ENCODE measurements at places on chromosomes 7 and 10.

DNA sequence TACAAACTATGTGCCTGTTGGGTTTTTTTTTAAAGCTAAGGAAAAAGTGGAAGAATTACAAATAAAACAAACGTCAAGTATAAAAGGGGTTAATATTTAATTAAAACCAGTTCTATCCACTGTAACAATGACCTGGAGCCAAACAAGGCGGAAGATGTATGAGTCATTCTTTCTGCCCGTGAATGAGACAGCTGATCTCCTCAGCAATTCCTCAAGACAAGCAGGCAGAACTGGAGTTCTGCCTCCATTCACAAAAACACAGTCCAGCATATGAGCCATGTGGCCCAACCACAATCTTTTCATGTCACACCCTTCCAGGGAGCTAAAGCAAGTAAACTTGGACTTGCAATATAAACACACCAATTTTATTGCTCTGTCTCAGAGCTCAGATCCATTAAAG is 8.4 kb downstream of the ETV1 start:
- DNase-seq = no peak

GRCh38 chr7:111666260-111666659 is 104.0 kb upstream of the IMMP2L start:
- no peak for DNase-seq

GRCh38 chr10:116866066-116866465 is 16.8 kb downstream of the ENO4 start:
- DNase-seq = no peak

DNA sequence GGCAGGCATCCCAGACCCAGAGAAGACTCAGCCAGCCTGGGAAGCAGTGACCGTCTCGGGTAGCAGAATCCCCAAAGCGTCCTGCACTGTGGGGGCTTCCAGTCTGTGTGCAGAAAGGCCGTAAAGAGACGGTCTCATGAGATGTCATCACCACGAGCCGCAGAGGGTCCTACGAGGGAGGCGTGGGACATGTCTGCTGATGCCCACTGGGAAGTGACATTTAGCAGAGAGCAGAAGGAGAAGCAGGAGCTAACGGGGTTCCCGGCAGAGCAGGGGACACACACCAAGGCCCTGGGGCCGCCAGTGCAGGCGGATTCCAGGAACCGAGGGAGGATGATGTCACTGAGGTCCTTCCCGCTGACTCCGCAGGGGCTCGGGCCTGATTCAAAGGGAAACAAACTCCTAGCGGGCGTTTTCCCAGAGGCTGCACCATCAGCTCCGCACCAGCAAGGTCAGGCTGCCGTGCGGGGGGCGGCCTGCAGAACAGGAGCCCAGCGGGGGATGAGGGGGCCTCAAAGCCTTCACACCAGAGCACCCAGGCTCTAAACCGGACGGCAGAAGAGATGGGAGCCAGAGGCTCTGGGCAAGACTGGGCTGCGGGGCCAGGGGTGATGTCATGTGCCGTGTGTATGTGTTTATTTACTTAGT is 85.4 kb upstream of the PDGFA start:
- DNase-seq = no peak

DNA sequence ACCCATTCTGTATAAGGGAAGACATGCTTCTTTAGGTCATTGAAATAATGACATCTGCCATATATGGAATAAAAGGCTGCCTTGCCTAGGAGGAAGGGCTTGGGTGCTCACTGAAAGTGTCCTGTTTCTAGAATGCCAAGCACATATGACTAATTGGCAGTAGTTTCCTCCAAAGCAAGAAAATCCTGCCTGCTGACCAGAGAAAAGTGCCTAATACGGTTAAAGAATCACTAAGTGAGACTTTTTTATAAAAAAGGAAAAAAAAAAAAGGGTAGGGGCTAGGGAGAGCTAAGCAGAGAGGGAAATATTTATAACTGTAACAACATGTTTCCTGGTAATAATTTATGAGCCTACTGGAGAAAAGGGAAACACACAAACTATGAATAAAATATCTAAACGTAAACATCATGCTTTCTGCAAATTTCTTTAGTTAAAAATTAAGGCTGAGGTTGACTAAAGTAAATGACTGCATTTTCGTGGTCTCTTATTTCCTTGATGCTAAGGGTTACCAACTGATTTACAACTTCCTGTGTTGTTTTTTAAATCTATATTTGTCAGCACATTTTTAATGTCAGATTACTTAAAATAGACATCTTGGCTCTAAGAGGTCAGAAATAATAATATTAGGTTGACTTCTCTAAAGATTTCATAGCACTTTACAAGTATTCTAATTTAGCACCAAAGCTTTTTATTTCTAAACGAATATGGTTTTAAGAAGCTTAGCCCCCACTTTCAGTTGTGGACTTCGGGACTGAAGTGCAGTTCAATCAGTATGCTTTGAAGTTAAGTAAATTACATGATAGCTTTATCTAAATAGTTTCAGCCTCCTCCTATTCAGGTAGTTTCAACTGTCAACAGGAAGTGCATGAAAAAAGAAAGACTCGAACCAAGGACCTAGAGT is 89.6 kb downstream of the CABCOCO1 start:
- no peak for DNase-seq

DNA sequence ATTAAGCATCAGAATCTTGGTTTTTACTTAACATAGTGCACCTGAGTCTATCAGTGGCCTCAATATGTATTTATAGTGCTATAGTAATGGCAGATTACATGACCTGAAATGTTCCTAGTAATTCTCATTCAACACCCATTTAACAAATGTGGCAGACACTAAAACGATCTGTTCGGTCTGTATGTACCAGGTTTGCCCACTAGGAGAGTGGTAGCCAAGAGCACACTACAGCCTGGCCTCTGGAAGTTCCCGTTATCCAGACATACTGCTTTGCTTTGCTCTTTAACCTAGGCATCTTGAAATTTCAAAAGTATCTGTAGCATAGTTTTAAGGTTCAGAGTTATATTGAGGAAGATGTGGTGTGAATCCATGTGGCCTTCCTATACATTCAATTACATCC is 395.7 kb upstream of the NRG3 start:
- DNase-seq = no peak

DNA sequence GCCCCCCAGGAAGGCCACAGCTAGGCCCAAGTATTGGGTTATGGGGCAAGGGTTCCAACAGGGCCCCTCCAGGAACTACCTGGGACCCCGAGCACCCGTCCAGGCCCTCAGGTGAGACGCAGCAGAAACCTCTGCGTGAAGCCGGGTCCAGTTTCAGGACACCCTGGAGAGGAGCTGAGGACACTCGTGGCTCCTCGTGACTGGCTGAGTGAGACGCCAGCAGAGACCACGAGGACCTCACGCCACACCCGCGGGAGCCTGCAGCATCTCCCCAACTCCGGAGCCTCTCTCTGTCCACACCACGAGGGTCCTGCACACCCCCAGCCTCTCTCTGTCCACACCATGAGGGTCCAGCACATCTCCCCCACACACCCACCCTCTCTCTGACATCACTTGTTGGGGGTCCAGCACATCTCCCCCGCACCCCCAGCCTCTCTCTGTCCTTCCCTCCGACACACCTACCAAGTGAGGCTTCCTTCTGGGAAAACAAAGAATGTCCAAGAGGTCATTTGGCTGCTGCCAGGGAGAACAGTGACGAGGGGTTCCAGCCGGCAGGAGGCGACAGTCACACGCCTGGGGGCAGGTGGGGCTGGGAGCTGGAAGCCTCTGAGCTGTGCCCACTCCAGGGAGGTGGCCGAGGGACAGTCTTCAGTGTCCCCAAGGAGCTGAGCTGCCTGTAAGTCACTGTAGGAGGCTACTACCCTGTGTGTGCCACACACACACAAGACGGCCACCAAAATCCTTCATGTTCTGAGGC is 46.1 kb upstream of the PPP2R2D start:
- DNase-seq = no peak

DNA sequence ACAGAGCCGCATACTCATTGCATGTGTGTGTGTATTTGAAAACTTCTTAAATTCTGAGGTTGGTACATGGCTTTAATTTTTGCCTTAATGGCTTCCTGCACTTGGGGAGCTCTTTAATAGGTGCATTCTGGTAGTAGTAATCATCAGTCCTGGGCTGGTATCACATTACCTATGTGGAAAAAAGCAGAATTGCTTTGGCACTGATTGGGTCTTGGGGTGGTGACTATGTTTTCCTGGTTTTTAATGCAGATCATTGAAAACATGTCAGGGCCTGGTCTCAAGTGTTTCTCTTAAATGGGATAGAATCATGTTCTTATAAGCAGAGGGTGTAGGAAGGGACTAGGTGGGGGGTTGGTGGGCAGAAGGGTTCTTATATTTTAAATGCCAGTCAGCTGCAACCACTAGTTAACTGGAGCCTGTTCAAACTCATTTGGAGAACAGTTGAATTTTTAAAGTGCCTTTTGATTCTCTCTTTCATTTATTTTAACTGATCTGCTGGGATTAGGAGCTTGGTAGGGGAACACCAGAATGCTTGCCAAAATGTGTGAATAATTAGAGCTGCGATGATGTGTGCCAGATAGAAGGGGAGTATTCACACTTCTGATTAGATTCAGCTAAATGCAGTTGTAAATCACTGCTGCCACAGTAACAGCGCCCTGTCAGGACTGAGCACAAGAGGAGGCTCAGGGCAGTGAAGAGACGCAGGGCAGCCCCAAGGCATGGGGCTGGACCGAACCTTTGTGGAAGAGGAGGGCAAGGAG is 633.5 kb upstream of the GALNT17 start:
- no peak for DNase-seq

- no peak for DNase-seq
These were observed 28.9 kb upstream of the DNMBP start for GRCh38 chr10:100038561-100039071.

- DNase-seq = no peak
These were observed 155.7 kb downstream of the EBF3 start for GRCh38 chr10:129808092-129808983.

DNA sequence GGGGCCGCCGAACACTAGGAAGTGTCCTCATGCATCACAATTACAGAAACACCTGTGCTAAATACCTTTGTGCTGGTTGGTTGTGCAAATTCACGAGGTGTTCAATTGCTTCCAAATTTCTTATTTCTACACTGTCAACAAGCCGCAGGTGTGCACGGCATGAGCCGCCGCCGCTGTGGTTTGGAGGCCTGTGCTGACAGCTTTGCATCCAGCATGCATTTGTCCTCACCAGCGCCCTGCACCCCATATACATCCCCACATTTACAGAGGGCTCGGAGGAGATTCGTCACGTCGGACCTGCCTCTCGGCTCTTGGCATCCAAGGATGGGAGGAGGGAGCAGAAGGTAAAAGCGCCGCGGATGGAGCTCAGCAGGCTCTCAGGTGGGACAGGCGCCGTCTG is 305.3 kb upstream of the MKI67 start:
- DNase-seq = no peak

DNA sequence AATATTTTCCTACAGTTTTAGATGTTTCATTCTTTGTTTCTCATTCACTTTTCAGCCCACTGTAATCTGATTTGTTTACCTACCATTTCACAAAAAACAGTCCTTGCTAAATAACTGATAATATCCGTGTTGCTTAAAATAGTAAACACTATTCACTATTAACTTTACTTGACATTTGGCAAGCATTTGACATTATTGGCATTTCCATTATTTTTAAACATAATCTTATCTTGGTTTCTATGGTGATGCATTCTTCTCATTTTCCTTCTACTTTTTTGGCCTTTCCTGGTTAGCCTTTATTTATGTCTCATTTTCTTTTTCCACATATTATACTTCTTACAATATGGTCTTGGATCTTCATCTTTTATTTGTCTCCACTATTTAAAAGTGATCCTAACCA is 715.3 kb downstream of the DNAJB9 start:
- DNase-seq = no peak

- DNase-seq = no peak
These were observed 3.7 kb upstream of the PLPP4 start for GRCh38 chr10:120453319-120453718.

GRCh38 chr10:28985137-28985885 is 303.6 kb upstream of the LYZL1 start:
- DNase-seq = no peak

- no peak for DNase-seq
These were observed 96.4 kb upstream of the AOAH start for GRCh38 chr7:36820527-36821170.

DNA sequence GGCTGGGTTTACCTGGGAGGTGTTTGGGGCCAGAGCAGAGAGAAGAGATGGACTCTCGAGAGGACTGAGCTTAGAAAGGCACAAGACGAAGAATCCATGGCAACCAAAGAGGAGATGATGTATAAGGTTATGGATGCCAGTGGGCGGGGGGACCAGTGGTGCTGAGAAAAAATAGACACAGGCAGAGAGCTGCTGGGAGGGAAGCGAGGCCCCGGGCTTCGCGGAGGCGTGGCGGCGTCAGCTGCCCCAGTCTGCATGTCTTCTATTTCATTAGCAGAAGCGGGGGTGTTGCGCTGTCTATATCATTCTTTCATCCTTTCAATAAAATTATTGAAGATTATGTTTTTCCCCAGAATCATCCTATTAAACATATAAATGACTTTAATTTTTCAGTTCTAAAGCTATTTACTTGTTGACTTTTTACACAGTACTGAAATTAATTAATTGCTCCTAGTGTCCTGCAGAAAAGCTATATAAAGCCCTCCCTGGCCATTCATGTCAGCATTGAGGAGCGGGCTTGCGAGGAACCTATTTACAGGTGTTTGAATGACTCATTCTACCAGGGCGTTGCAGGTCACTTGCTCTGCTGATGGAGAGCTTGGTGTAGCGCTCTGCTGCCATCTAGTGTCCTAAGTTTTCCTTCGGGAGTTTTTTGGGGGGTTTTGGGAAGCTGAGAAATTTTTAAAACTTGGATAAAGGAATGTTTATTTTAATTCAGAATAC is 42.9 kb upstream of the BHLHA15 start:
- DNase-seq = peak; percentile 37

- DNase-seq = no peak
These were observed 249.8 kb downstream of the ARHGAP12 start for GRCh38 chr10:31678575-31679516.

- no peak for DNase-seq
These were observed 153.0 kb downstream of the EVX1 start for GRCh38 chr7:27395626-27396025.

GRCh38 chr10:11562888-11563287 is 48.6 kb downstream of the USP6NL start:
- no peak for DNase-seq

DNA sequence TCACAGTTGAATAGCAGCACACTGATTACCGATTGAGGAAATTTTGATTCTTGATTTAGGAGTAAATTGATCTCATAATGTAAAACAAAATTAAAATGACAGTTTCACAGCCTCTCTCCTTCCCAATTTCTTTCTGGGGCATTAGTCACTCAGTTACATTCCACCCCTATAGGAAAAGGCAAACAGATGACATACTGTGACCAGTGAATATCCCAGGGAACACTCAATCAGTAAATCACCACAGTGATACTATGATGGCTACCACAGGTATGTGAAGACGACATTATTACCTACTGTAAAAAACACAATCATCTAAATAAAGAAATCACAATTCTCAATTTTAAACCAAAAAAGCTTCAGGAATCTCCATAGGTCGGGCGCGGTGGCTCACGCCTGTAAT is 15.5 kb downstream of the CTTNBP2 start:
- no peak for DNase-seq
